ENCODE measurements at places on chromosomes 12 and 14.

DNA sequence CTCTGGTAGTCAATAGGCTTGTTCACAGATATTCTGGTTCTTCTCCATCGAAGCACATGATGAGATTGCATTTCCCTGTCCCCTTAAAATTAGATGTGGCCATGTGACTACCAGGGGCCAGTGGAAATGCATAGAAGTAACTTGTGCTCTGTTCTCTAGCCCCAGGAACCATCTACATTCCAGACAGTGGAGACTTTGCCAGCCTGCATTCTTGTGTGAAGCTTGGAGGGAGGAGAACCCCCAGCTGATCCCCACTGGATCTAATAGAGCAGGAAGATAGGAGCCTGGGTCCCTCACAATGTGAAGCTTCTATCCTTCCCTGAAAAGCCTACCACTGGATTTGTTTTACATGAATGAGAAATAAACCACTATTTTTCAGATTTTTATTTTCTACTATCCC lies 130.1 kb downstream of the KITLG start:
- DNase-seq: no peak

- DNase-seq: no peak
Observed at GRCh38 chr14:22898302-22899090, 15.5 kb downstream of the REM2 start.

GRCh38 chr12:124869059-124869665 lies 5.5 kb upstream of the SCARB1 start:
- no peak for DNase-seq

DNA sequence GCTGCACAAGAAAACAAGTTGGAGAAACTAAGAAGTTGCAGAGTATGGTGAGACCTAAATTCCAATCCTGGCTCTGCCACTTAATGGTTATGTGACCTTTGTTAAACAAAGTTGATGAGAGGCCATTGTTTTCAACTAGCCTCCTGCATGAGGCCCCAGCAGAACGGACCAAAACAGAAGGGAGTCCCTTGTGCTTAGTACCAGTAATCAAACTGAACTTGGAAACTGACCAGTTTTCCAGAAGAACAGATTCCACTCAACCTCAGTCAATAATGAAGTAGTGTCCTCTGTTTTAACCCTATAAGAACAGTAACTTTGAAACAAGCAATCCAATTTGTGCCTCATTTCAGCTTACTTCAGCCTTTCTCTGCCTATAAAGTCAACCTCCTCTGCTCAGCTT lies 69.9 kb downstream of the C12orf56 start:
- no peak for DNase-seq

- no peak for DNase-seq
Observed at GRCh38 chr12:129378496-129378895, 525.2 kb downstream of the GLT1D1 start.

DNA sequence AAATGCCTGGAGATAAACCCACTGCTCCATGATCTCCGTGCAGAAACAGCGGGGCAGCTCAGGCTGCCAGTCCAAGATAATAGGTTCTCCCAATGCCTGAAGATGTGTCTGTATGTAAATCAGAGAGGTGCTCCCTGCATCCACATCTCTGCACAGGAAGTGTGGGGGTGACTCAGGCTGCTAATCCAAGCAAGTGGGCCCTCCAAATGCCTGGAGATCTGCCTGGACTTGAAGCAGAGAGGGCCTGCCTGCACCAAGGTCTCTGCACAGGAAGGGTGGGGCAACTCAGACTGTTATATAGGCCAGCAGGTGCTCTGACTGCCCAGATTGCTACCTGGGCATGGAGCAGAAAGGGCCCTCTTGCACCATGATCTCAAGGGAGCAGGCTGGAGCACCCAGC lies 504.7 kb downstream of the LRFN5 start:
- no peak for DNase-seq

GRCh38 chr12:52697058-52697582 lies 6.2 kb downstream of the KRT77 start:
- DNase-seq: no peak

- DNase-seq: no peak
Observed at GRCh38 chr14:27049701-27050100, 451.9 kb upstream of the NOVA1 start.

DNA sequence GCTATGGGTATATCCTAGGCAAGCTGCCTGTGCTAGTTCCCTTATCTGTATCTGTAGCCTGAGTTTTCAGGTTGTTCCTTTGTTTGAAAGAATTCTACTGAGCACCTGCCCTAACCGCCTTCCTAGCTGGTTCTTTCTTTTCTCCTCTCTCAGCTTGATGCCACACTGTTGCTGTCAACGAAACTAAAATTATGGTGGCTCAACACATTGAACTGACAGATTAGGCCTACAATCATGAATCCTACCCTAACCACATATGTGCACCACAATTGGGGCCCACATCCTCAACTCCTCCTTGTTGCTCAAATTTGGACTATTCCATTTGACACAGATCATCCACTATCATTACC lies 36.2 kb upstream of the RESF1 start:
- no peak for DNase-seq

DNA sequence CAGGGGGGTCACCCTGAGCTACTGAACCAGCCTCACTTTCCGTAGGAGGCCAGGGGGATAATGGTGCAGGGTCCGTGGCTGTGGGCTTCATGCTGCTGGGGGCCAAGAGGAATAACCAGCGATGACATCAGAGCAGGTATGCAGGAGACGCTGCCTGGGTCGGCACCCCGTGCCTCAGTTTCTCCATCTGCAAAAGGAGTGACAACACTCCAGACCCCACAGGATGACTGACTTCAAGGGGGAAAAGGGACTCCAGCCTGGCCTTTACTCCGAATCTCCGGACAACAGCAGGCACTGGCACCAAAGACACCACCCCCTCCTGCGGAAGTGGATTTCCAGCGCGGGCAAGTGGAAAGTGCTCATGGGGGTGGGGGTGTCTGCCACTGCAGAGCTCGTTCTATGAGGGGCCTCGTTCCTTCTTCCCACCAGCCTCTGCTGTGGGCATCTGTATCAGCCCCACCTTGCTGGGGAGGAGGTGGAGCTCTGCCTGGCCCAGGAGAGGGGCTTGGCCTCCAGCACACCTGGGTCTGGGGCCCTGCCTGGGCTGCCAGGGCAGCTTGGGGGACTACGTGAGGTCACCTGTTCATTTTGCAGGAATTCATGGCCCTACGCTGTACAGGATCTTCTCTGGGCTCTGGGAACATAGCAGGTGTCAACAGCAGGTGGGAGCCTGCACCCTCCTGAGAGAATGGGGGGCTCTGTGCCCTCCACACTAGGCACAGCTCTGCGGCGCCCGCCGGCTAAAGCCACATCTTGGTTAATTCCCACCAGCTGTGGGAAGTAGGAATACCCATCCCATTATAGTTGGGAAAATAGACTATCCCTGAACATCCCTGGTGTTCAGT lies 216.6 kb upstream of the C14orf180 start:
- DNase-seq: no peak

DNA sequence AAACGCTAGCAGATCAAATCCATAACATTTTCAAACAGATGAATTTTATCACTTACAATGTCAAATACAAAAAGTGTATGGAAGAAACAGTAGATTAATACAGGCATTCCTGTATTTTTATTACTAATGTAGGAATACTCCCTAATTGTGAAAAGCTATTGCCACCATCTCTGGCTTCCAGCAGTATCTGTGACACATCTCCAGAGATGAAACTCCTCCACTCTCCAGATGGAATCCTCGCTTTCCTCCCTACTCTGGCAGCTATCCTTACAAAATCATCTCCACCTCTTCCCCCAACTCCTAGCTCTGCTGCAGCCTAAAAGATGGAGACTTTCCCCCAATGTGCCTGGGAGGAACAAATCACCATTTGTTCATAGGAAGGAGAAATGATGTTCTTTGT lies 211.4 kb downstream of the SSPN start:
- DNase-seq: no peak

DNA sequence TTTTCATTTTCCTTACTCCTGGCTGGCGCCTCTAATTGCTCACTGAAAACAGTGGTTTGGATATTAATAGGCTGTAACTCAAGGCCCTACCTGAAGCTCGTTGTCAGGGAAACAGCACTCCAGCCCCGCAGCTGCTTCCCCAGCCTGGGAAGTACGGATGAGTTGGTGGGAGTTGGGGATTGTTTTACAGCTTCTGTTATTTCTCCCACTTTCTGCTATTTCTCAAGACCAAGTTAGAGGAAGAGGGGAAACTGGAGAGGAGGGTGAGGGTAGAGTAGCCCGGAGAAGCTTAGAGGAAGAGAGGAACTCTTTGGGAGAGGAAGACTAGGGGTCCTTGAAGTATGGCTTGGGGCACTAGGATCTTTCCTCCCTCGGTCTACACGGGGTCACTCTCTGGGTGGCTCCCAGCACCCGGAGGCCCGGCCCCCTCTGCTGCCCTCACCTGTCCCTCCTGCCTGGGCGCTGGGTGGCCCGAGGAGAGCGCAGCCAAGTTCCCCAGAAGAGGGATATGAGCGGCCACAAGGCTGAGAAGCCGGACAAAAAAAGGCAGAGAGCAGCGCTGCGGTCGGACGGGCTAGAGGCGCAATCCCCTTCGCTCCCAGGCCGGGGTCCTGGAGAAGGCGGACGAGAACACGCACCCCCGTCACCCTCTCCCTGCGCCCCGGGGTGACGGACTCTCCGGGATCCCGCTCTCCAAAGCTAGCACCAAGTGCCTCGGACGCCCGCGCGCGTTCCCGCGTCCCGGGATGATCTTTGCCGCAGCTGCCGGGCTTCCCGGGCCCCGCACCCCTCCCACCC lies 671 bp downstream of the SPTB start:
- DNase-seq: no peak

- no peak for DNase-seq
Observed at GRCh38 chr12:8692573-8692972, 5.2 kb upstream of the RIMKLB start.

GRCh38 chr14:104743461-104744380 lies 9.2 kb upstream of the SIVA1 start:
- DNase-seq: no peak

- no peak for DNase-seq
Observed at GRCh38 chr12:88856201-88856600, 275.9 kb upstream of the KITLG start.

GRCh38 chr12:46553266-46553665 lies 180.7 kb upstream of the SLC38A2 start:
- DNase-seq: no peak

DNA sequence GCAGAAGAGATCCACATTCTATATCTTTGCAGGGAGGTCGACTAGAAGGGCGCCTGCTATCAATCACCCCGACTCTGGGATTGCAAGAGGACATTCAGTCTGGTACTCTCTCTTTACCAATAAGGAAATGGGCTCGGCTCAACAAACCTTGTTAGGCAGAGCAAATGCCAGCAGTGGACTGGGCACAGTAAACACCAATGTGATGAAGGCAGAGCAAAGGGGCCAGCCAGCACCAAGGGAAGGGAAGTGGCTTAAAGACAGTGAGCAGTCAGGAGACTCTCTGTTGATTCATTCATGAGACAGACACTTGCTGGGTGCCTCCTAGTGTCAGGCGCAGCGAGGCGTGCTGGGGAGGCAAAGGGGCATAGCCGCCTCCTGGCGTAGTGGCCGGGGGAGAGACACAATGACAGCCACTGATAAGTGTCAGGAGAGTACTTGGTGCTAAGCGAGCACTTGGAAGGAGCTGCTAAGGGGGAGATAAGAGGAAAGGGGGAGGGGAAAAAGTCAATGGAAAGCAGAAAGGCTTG lies 34.1 kb downstream of the TMCC3 start:
- no peak for DNase-seq

DNA sequence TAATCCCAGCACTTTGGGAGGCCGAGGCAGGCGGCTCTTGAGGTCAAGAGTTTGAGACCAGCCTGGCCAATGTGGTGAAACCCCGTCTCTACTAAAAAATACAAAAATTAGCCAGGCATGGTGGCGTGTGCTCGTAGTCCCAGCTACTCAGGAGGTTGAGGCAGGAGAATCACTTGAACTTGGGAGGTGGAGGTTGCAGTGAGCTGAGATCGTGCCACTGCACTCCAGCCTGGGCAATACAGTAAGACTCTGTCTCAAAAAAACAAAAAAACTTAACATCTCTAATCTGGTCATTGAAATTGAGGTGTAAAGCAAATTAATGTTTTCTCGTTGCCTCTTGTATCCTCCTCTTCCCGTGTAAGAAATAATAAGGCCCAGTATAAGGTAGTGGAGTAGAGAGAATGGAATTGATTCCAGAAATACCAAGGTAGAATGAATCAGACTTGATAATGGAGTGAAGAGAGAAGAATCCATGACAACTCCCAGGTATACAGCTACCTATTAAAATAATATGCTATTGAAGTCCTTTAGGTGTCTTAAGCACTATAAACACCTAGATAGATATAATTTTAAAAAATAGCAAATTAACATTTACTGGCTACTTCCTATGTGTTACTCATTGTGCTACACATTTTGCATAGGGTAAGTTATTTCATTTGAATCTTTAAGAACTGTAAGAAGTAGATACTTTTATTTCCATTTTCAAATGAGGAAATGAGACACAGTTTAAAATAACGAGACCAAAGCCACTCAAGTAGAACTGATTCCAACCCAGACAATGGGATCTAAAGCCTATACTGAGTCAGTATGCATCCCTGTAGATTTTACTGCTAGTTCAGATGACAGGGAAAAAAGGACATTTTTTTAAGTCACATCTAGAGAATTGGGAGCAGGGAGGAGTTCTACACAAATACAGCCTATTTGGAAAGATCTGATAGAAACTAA lies 23.2 kb downstream of the RAP1B start:
- DNase-seq: no peak

GRCh38 chr14:32469388-32470160 lies 140.5 kb downstream of the AKAP6 start:
- no peak for DNase-seq

GRCh38 chr14:23013054-23013748 lies 3.3 kb upstream of the C14orf93 start:
- no peak for DNase-seq

- DNase-seq: no peak
Observed at GRCh38 chr12:57237596-57237931, 8.1 kb downstream of the SHMT2 start.

DNA sequence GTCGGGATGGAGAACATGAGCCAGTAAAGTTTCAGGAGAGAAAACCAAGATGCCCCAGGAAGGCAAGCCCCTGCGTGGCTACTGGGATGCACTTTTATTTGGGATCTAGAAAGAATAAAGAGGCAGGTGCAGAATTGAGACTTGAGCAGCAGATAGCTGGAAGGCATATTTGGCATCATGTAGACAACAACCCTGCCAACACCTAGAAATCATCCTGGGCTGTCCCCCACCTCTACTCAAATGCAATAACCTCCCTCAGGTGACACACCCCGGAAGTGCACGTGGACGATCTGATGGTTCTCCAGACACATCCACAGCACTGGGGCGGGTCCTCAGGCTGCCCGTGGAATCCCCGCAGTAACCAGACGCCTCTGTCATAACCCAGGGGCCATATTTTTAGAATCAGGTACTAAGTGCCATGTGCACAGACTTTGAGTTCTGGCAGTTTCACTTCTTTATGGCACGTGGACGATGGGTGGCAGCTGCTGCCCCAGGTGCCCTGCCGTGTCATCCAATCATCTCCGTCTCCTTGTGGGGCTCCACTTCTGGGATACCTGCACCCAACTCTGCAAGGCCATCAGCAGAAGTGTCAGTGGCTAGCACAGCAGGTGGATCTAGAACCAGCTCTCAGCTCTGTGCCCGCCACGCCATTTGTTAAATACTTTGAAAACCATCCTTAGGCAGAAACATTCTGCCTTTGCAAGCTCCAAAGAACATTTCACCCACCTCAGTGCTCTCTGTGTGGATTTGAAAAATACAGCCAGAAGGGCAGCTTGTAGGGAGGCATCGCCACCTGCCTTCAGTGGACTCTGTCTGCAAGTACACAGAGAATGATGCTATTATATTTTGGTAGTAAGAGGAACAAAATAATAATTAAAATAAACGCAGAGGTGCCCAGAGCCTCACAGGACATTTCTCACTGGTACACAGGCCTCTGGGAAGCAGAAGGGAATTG lies 771.7 kb upstream of the TMEM132C start:
- DNase-seq: no peak
